ENCODE measurements at places on chromosomes 11 and 22. TPM values are rescaled to one million over a fixed set of nuclear protein-coding genes. Genes with fewer than 3 reads are reported as not detected.

TMEM135 gene
- 33.5 TPM for total RNA-seq

GRCh38 chr22:22810018-22810427, 77.6 kb upstream of the IGLL5 start:
- no peak for DNase-seq

CST6 gene
- total RNA-seq: not detected

DNA sequence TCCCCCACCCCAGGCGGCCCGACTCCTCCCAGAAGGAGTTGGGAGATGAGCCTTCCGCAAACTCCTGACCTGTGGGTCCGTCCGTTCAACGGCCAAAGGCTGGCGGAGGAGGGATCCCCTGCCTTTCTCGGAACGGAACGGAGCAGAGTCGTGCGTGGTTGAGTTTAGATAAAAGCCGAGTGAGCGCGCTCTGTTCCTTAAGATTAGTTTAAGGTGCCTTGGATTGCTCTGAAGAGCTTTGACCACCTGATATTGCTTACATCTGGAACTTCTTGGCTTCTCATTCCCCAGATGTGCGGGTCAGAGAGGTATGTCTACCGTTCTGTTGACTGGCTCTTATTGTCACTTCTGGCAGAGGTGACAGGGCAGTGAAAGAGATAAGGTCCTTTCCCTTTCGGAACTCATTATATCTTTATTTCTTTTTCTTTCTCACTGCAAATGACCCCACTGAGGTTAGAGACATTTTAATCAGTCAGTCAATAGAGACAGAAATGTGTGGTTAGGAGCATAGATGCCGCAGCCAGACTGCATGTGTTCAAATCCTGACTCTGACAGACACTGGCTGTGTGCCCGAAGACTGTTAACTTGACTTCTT, at the start of gene TRIM6:
TSS of gene TRIM6 (plus strand) at position 31 of the 595 bp plus-strand sequence. CDS start at position 292, 261 bp downstream.
- DNase-seq: peak; percentile 83

DNA sequence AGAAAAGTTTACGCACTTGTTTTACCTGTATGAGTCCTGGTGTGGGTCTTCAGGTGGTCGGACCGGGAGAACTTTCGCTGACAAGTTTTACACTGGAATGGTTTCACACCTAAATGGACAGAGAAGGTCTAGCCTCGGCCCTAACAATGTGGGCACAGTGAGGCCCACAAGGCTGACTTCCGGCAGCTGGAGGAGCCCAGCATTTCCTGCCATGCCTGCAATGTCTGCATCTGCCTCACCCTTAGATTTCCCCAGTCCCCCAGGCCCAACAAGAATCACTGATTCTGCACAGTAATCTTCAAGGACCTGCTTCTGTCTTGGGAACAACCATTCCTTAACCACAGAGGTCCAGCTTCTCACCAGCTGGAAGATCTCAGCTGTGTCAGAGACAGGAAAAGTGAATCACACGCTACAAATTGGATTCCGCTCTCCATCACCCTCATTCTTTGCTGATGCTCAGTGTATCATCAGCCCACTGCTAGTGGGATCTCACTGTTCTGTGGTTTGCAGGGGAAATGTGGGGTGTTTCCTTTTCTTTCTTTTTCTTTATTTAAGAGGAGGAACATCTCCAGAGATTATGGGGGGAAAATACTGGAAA, 43.3 kb downstream of the WT1 start:
- DNase-seq: no peak

APOA5 gene
- not detected for total RNA-seq

DNA sequence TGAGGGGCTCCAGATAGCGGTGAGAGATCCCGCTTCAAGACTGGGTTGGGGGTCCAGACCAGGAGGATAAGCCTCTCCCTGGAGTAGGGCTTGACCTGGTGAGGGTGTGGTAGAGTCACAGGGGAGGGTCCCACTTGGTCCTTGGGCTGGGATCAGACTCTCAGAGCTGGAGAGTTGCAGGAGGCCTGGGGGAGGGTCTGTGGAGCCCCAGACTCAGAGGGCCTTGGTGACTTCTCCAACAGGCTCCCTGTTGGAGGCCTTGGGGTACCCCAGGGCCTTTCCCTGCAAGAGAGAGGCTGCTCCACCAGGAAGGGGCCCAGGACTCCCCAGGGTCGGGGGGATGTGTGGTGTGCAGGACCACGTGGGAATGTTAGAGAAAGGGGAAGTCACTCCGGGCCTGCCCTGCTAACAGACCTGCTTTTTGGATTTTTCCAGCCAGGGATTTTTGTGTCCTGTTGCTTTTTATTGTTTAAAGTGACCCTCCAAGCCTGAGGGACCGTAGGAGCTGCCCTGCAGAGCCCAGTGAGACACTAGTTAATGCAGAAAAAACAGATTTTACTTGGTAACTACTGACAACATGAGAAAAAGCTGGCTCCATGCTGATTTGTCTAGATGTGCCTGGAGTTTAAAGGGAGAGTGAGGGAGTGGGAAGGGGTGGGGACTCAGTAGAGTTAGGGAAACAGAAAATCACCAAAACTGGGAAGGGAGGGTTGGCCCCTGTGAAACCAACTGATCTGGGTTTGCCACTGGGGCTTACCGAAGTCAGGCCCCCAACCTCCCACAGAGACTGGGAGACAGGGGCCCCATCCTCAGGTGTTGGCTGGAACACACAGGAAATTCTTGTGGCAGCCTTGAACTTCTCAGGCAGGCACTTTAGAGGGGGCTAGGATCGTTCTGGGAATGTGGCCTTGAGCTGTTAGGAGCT, 801 bp upstream of the TXNRD2 start:
- DNase-seq: peak; percentile 73

C22orf15 gene
- total RNA-seq: not detected

DNA sequence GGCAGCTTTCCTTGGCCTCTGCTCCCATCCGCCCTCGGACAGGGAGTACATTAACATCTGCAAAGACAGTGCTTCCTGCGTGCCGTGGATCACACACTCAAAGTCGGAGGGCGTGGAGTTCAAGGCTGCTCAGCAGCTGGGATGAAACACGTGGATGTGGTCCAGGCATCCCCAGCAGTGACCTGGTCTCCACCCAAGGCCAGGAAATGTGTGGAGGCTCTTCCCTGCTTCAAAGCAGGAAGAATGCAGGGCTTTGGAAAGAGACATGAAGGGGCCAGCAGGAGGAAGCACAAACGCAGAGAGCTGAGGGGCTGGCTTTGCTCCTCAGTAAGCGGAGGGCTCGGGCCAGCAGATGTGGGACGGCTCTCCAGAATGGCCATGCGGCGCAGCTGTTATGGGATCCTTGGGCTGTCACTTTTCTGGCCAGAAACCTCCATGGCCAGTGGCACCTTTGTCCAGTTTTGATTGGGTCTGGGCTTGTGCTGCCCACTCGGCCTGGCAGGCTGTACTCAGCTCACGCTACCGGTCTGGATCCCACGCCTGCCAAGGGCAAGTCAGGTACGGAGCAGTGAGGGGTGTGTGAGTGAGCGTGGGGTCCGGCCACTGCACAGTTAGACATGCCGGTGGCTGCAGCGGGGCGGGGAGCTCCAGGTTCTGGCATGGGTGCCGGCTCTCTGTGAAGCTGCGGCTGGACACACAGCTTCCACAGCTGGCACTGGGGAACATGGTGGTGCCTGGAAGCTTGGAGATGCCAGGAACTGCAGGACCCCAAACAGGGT, 438.0 kb downstream of the TBC1D22A start:
- peak; percentile 71 for DNase-seq

DNA sequence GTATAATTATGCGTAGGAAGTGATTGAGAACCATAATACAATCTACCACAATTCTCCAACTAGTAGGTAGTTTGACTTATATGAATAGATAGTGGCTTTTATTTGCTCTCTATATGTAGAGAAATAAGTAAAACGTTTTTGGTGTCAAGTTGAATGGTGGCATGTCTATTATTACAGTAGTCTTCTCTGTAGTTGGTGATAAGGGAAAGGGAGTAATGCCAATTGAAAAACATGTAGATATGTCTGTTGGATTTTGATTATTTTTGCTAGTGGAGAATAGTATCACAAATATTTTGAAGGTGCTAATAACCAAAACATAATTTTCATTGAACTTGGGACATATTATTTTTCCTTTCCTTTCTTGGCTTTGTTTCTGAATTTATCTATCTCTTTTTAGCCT, 17.5 kb downstream of the FBXO7 start:
- DNase-seq: no peak

- DNase-seq: peak; percentile 92
Observed at GRCh38 chr11:117180661-117181585, 2.4 kb downstream of the SIDT2 start.

SLC6A5 gene
- not detected for total RNA-seq

ZNRD2 gene
- 57.9 TPM for total RNA-seq

- no peak for DNase-seq
Observed at GRCh38 chr11:32154275-32154674, 63.4 kb downstream of the RCN1 start.

GRCh38 chr22:50544078-50544745, 1.5 kb upstream of the KLHDC7B start:
- DNase-seq: peak; percentile 81

DNA sequence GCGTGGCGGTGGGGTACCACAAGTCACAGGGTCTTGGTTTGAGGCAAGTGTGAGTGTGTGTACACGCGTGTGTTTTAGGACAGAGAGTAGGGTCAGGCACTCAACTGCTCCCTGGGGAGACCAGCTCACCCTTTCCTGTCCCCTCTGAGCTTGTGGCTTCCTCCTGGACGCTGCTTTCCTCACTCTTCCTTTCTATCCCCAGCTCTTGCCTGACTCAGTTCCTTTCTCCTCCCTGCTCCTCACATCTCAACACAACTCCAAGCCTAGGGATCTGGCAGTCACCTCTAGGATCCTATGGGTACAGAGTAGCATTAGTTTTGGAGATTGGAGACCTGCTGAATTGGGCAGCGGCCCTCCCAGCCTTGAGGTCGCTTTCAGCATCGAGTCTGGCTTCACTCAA, 4.1 kb downstream of the CLCF1 start:
- DNase-seq: no peak

Measured in sigmoid colon (tissue), 7 donors.